ENCODE measurements at places on chromosomes 5 and 9.

GRCh38 chr9:91495450-91495849 lies 71.8 kb upstream of the NFIL3 start:
- DNase-seq: no peak

DNA sequence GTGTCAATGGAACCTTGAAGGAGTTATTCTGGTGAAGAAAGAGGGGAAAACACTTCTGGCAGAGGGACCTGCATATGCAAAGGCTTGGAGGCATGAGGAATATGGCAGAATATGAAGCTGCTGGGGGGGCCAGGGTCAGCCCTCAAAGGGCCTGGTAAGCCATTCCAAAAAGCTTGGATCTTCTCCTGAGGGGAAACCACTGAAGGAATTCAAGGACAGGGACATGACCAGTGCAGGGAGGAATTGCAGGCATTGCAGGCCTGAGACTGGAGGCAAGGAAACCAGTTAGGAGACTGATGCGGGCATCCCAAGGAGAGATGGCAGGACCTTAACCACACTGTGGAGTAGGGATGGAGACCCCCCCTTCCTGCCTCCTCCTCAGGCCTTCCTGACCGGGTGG lies 21.4 kb downstream of the ENHO start:
- no peak for DNase-seq

GRCh38 chr5:33588654-33589372 lies 148.0 kb downstream of the TARS1 start:
- DNase-seq: no peak

DNA sequence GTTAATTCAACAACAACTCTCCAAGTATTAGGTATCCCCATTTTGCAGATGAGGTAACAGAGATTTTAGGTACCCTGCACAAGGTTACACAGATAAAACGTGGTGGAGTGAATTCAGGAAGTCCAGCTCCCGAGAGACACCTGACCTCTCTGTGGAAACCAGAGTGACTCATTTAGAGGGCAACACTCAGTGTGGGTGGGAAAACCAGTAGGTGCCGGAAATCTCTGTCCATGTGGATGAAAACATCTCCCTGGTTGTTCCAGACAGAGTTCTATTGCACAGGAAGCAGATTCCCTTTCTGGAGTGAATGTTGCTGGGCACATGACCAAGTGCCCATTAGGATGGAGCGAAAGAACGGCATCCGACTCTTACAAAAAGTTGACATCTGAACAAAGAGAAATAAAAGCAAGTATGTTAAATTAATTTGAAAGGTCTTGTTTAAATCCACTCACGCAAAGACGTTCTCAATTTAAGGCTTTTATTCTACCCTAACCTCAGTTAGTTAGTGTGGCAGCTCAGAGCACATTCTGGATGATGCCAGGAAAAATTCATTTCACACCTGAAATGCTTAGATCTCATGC lies 391.9 kb upstream of the WWC1 start:
- no peak for DNase-seq

GRCh38 chr5:171201310-171201709 lies 107.7 kb upstream of the TLX3 start:
- DNase-seq: no peak

- peak; percentile 61 for DNase-seq
Observed at GRCh38 chr9:121286973-121287741, 19.2 kb downstream of the GSN start.

- no peak for DNase-seq
Observed at GRCh38 chr5:16459451-16459850, 6.1 kb downstream of the ZNF622 start.

GRCh38 chr9:27427272-27427643 lies 96.8 kb upstream of the IFNK start:
- no peak for DNase-seq

DNA sequence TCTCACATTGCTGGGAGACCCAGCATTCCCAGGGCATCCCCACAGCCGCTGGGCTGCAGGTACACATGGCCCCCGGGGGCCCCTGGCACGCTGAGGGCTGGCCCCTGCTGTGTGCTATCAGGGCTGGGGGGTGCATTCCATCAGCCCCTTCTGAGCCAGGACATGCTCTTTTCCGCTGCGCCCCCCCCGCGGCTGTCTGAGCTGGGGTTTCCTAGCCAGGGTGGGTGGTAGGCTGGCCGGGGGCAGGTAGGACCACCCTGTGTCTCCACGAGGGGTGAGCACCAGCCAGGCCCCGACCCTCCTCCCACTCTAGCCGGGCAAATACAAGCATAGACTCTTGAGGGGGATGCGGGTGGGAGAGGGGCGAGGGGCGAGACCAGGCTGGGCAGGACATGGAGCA lies 58.1 kb upstream of the FCN2 start:
- DNase-seq: no peak

- DNase-seq: no peak
Observed at GRCh38 chr9:114732823-114733222, 50.8 kb upstream of the TEX48 start.

- DNase-seq: peak; percentile 71
Observed at GRCh38 chr5:50667023-50667652, 701 bp downstream of the PARP8 start.

GRCh38 chr9:133161547-133161950 lies 2.2 kb downstream of the GBGT1 start:
- no peak for DNase-seq

- no peak for DNase-seq
Observed at GRCh38 chr9:128689293-128689774, 312 bp downstream of the SET start.

GRCh38 chr9:14240537-14240936 lies 73.4 kb downstream of the NFIB start:
- DNase-seq: no peak

DNA sequence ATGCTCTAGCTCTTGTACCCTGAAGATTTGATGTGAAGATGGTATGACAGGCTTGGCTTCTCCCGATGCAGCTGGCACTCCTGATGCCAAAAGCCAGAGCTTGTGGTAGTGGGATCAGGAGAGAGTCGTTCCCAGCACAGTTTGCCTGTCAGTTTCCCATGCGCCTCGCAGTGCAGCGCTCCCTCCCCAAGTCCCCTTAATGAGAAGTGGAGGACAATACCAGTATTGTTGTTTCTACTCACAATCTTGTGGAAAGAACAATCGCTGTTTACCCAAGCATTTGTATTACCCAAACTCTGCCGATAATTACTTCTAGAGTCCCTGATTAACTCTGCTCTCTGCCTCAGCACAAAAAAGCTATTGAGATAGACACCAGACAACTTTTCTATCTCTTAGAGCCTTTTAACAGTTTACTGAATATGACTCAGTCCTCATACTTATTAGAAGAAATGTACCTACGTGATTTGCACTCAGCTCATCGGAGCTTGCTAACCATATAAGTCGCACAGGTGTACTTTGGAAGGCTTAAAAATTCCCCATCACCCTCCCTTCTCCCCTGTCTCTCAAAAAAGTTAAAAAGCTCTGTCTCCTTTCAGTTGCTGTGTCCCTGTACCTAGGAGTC lies 283.2 kb upstream of the TMEM161B start:
- peak; percentile 30 for DNase-seq

DNA sequence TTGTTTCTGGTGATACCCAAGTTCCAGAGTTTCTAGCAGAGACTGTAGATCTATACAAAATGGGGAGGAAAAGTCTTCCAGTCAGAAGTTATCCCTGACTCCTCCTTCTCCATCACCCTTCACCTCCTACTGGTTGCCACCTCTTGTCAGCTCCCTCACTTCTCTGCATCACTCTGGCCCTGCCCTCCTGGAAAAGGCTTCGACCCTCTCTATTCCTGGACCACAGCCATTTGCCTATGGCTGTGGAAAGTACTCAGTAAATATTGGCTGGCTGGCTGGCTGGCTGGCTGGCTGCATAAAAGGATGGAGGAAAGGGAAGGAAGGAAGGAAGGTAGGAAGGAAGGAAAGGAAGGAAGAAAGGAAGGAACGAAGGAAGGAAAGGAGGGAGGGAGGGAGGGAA lies 32.7 kb upstream of the ABCA1 start:
- no peak for DNase-seq

- DNase-seq: no peak
Observed at GRCh38 chr5:38891563-38891962, 45.8 kb downstream of the OSMR start.

DNA sequence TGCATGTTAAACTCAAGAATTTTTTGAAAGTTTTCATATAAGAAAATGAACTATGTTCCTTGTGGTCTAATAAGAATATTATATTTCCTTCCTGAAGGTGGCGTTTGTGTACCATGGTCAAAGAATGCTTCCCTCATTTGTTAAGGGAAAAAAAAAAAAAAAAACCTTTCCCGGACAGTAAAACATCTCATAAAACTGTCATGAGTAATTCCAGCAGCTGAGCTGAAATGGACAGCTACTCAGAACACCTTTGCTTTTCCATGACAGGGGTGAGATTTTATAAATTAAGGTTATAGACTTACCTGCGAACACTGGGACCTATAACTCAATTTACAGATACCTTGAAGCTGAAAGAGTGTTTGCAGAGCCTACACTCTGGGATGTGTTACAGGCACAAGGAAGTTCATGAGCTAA lies 113.2 kb upstream of the RANBP3L start:
- DNase-seq: no peak

- no peak for DNase-seq
Observed at GRCh38 chr5:169081000-169081724, 219.8 kb downstream of the SLIT3 start.

DNA sequence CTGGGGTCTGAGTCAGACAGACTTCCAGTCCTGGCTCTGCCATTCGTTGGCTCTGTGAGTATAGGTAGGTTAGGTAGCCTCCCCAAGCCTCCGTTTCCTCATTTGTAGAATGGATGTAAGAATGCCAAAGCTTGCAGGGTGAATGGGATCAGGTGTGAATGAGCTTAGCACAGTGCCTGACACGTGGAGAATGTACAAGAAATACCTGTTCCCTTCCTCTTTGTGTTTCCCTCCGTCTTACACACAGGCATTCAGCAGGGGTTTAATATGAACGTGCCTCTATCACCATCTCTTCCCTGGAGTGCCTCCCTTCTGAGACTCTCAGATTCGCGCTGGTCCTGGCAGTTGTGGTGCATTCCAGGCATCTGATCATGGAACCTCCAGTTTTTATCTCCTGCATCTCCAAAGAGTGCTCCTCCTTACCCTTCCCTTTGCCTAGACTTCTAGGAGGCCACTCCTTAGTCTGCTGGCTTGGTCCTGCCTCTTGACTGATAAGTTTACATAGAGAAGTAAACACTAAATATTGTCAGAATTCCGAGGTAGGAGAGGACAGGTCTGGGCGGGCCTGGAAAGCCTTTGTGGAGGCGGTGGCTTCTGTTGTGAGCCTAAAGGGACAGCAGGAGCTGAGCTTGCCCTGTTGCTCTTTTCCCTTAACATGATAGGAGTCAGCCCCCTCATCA lies 199.4 kb downstream of the AOPEP start:
- no peak for DNase-seq

DNA sequence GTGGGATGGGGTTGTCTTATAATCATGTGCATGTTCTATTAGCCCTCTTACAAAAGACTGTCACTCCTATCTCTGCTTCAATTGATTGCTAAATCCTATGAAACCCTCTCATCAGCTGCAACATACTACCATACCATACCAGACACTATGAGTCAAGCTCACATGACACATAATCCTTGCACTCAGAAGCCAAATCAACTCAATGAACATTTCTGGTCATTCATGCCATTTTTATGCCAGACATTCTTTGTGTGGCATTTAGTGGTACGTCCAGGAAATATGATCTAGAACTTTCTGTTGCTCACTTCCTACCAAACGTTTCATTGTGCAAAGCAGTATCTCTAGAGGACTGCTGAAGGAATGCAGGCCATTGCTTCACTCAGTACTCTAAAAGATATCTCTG lies 159.2 kb upstream of the GNA14 start:
- no peak for DNase-seq

- DNase-seq: no peak
Observed at GRCh38 chr5:14254686-14255085, 111.5 kb downstream of the TRIO start.

- DNase-seq: no peak
Observed at GRCh38 chr9:128201441-128202369, 1.5 kb upstream of the DNM1 start.

DNA sequence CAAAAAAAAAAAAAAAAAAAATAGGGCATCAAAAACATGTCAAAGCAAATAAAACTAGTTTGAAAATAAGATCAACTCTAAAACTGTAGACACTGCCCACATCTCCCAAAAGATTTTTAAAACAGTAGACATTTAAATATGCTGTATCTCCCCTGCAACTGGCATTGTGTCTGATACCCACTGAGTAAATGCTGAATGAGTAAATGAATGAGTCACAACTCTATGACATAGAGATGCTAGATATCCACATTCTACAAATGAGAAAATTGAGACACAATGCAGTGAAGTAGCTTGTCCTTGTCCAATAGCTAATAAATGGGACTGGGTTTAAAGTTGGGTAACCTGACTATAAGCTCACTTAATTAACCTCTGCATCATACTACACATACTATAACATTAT lies 14.1 kb upstream of the MAP1B start:
- no peak for DNase-seq

- DNase-seq: no peak
Observed at GRCh38 chr5:113450462-113450861, 15.7 kb upstream of the TSSK1B start.

DNA sequence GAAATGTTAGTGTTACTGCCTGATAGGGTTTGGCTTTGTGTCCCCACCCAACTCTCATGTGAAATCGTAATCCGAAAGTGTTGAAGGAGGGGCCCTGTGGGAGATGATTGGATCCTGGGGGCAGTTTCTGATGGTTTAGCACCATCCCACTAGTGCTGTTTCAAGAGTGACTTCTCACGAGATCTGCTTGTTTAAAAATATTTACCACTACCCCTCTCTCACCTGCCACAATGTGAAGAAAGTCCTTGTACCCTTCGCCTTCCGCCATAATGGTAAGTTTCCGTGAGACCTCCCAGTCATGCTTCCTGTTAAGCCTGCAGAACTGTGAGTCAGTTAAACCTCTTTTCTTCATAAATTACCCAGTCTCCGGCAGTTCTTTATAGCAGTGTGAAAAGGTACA lies 2.6 kb upstream of the RFX3 start:
- DNase-seq: no peak

DNA sequence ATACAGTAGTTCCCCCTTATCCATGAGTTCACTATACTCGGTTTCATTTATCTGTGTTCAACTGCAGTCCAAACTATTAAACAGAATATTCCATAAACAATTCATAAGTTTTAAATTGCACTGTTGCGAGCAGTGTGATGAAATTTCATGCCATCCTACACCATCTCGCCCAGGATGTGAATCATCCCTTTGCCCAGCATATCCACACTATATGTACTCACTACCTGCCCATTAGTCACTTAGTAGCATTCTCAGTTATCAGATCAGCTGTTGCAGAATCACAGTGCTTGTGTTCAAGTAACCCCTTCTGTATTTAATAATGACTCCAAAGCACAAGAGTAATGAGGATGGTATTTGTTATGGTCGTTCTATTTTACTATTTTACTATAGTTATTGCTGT lies 51.5 kb downstream of the SHOC1 start:
- no peak for DNase-seq

Data from amygdala (tissue), 56 donors.